ENCODE measurements at places on chromosomes 4 and X.

- no peak for DNase-seq
These were observed 204.5 kb downstream of the SLC7A11 start for GRCh38 chr4:138037696-138038095.

DNA sequence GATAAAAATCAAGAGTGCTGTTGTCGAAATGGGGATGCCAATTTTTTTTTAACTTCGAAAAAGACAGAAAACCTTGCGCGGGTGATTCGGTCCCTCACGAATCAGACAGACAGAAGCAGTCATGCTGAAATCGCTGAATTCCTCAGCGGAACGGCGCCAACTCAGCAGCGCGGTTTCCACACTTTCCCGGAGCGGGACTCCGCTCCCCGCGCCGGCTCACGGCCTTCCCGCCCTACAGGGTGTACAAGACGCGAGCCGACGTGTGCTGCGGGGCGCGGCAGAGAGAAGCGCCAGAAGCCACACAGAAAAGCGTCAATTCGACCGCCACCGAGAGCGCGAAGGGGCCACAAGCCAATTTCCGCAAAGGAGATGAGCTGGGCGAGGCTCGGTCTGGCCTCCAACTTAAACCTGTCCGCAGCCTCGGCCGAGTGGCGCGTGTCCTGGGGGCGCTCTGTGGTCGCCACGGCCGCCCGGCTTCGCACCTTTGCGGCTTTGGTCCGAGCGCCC lies 1.3 kb downstream of the NEXMIF start:
- DNase-seq = no peak

- no peak for DNase-seq
These were observed 143.4 kb downstream of the PTCHD1 start for GRCh38 chrX:23478056-23478455.

DNA sequence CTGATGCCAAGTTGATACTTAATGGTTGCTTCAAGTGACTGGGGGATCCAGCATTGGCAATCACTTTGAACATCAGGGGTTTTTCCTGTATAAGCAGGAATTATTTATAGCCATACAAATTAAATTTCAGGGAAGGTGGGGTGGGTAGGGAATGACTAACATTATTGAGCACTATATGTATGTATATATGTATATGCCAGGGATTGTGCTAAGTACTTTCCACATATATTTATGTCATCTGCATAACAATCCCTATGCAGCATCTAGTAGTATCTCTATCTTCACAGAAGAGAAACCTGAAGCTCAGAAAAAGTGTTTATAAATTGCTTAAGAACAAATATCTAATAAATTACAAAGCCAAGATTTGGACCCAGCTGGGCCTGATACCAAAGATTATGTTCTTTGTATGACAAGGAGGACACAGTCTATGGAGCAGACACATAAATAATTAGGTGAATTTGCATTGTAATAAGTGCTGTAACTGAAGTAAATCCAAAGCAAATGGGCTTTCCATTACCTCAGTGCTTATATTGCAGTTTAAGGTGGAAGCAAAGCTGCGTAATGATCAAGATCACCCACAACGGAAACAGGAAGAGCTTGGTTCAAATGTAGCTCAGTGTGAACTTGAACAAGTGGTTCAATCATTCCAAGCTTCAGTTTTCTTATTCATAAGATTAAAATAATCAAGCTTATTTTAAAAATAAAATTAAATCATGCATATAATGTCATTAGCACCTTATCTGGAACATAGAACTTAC lies 18.9 kb upstream of the RASGEF1B start:
- no peak for DNase-seq

DNA sequence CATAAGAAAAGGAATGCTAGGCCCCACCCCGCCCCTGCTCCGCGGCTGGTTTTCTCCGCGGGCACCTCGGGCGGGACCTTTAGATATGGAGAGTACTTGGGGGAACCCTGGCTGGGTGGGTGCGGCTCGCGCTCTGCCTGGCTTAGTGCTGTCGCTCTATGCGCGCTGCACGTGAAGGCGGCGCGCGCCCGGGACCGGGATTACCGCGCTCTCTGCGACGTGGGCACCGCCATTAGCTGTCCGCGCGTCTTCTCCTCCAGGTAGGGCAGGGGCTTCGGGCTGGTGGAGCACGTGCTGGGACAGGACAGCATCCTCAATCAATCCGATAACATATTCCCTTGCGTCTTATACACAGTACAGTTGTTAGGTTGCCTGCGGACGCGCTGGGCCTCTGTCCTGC lies 56.0 kb downstream of the MAGEB10 start:
- no peak for DNase-seq

- no peak for DNase-seq
These were observed 2.1 kb upstream of the IL2 start for GRCh38 chr4:122458625-122459024.

- DNase-seq = no peak
These were observed 175.3 kb upstream of the FGF13 start for GRCh38 chrX:138886769-138887168.

GRCh38 chrX:38847206-38847902 lies 46.1 kb downstream of the MID1IP1 start:
- no peak for DNase-seq

DNA sequence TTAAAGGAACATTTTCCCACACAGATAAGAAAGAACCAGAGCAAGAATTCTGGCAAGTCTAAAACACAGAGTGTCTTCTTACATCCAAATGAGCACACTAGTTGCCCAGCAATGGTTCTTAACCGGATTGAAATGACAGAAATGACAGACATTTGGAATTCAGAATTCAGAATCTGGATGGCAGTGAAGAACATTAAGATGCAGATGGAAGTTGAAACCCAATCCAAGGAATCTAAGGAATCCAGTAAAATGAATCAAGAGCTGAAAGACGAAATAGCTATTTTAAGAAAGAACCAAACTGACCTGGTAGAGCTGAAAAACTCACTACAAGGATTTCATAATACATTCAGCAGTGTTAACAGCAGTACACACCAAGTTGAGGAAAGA lies 21.5 kb downstream of the ANAPC10 start:
- no peak for DNase-seq

- DNase-seq = no peak
These were observed 1.1 kb downstream of the MAML3 start for GRCh38 chr4:140152751-140153418.

GRCh38 chrX:79368441-79368840 lies 1.3 kb upstream of the ITM2A start:
- DNase-seq = no peak

DNA sequence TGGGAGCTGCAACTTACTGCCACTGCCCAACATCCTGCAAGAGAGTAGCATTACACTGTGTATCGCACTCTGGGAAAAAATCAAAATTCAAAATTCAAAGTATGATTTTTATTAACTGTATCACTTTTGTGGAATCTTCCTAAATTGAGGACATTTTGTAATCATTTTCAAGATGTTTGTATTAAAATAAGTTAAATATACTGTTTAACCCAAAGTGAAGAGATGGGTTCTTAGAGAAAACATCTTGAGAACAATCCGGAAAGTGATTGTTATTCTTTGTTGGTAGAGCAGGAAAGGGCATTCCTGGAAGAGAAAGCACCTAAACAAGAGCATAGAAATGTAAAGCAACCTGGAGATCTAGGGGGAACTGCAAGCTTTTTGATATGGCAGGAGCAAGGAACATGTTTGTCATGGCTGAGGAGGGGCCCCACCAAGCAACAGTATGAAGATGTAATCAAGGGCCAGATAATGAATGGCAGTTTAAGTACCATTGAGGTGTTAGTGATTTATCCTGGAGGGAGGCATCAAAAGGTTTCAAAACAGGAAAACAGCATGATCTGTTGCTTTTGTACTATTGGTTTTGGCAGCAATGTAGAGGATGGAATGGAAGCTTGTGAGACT lies 14.1 kb upstream of the SEC24D start:
- no peak for DNase-seq

DNA sequence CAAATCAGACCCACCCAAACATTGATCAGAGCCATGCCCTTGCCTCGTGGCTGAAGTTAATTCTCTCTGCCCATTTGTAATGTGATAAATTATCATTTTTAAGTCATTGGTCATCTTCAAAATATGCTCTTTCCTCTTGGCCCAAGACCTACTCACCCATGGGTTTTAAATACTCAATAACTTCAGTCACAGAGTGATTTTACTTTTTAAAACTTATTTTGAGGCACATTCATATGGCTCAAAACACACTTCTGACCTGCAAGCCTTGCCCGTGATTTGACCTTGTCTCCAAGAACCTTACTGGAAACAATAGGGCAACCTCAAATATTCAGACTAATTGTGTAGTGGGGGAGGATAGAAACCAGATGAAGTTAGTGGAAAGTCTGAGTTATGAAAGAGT lies 176.2 kb upstream of the LNX1 start:
- DNase-seq = peak; percentile 43

DNA sequence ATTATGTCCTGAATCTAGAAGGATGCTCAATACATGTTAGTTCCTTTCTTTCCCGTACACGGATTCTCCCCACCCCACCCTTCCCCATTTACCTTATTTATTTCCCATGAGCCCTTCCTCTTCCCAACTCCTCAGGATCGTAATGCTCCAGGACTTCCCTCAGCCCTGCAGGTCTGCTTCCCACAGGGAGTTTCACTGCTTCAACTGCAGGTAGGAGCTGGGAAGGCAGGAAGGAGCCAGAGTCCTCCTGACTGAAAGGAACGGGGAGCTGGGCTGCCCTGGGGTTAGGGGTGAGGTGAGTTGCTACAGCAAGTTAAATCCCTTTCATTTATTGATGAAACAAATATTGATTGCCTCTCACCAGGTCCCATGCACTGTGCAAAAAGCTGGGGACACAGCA lies 33.2 kb downstream of the SAT1 start:
- no peak for DNase-seq

DNA sequence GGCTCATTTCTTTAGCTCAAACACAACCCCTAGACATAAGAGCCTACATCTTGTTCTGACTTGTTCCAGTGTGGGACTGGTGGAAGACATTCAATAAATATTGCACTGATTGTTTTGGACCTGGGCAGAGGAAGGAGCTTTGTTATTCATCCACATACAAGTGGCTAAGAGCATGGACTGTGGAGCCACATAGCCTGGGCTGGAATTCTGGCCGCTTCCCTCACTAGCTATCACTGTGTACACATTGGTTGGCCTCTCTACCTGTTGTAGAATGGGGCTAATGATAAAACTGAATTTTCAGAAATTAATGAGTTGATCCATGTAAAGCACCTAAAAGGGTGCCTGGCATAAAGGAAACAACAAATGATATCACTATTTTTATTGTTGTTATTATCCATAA lies 80.0 kb downstream of the ZNF674 start:
- no peak for DNase-seq

Data from HS-27A (cell line).